ENCODE measurements at places on chromosomes 12 and 14.

- no peak for DNase-seq
Observed at GRCh38 chr12:29739279-29739991, 44.3 kb downstream of the TMTC1 start.

DNA sequence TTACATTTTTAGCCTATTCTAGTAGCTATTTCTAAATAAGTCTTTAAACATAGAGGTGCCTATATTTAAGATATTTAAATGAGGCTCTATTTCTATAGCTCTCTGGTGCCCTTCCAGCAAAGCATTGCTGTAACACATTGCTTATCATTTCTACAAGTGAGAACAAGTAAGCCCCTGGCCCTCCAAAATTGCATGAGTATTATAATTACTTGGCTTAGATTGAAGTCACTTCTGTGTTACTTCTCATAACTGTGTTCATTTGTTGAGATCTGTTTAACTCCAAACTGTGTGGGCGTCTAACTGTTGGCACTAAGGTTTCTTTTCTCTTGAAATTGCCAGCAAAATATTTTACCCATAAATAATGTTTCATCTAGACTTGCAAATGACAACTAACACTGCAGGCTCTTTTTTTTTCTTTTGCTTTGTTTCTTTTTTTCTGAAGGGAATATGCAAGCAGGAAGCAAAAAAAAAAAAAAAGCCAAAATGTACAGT lies 66.5 kb downstream of the DAD1 start:
- no peak for DNase-seq

DNA sequence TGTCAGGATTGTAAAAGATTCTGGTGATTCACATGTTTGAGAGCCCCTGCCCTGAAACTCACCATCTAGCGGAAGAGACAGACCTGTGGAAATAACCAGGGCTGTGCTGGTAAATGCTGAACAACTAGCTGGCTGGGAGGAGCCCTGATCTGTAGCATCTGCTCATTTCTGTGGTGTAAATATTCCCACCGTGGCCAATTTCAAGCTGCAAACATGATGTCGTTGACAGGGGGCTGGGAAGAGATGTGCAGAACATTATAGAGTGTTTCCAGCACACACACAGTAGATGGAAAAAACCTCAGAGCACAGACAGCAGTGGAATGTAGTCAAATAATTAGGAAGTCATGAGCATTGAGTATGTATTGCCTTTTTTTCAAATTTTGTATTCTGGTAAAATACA lies 138.2 kb downstream of the PHETA1 start:
- DNase-seq = no peak

DNA sequence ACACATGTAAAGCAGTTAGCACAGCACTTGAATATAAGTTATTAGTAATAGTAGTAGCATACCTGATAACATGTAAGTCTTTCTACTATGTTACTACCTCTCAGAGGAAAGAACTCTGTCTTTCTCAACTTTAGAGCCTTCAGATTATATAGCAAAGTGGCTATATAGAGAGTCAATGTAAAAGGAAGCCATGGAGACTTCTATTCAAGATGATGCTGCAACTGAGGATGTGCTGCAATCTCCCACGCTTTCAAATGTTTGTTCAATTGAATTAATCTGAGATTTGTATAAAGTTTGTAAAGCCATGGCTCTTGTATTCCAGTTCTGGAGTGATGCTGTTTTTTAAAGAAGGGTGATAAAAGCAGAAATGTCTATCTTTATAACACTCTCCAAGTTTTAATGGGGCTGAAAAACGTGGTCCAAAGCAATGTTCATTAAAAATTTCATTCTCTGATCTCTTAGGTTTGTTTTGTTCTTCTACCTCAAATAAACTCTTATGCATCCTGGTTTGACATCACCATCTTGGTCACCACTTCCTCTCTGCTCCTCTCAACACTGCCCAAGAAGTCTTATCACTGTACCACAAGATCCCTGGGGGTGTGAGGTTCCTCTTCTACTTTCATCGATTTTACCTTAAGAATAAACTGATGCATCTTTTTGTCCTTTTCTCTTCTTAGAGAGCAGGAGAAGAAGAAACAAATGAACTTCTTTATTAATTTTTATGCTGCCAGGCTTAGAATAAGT lies 40.6 kb downstream of the C12orf42 start:
- no peak for DNase-seq
